Transverse colon (tissue), 4 donors: ENCODE measurements at places on chromosomes 6 and 20.

GRCh38 chr20:24337069-24337468 lies 132.4 kb upstream of the SYNDIG1 start:
- no peak for DNase-seq

GRCh38 chr6:144653885-144654505 lies 368.9 kb downstream of the UTRN start:
- no peak for DNase-seq

- no peak for DNase-seq
Observed at GRCh38 chr6:96059586-96059985, 43.8 kb downstream of the FUT9 start.

- no peak for DNase-seq
Observed at GRCh38 chr6:125375013-125375412, 73.2 kb upstream of the HDDC2 start.

DNA sequence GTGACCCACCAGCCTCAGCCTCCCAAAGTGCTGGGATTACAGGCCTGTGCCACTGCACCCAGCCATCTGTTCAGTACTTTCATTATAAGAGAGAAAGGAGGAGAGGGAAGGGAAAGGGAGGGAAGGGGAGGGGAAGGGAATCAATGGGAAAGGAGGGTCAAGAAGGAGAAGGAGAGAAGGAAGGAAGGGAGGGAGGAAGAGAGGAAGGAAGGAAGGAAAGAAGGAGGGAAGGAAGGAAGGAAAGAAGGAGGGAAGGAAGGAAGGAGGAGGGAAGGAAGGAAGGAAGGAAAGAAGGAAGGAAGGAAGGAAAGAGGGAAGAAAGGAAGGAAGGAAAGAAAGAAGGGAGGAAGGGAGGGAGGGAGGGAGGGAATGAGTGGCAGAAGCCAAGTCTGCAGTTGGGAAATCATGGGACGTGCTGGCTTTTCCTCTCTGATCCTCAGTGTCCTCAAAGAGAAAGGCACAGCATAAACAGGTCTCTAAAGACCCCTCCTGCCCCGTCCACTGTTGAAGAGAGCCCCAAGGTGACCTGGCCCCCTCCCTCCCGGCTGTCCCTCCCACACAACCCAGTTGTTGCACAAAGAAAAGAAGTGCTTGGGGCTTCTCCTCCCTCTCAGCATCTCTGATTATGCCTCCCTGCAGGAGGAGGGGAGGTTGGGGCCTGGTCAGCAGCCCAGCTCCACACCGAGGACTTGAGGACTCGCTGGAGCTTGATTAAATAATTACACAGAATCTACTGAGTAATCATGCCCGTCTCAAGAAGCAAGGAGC lies 69.1 kb upstream of the TOP1 start:
- no peak for DNase-seq

- DNase-seq: no peak
Observed at GRCh38 chr6:98463038-98464000, 371.1 kb upstream of the POU3F2 start.
